Cardiac fibroblast (primary cell): ENCODE measurements at places on chromosomes 16 and 17.

- DNase-seq = no peak
These were observed 22.5 kb upstream of the SLC7A5 start for GRCh38 chr16:87891764-87892163.

DNA sequence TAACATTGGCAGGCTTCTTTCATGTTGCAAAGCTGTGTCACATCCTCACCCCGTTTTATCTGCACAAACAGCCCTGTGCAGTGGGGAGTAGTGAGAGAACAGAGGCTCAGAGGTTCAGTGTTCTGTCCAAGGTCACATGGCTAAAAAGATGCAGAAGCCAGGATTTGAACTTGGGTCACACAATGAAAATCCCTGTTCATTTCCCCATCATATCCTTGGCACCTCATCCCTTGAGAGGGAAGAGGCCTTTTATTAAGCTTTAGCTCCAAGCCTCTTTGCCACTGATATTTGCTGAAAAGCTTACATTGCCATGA lies 106.6 kb downstream of the AMFR start:
- no peak for DNase-seq

DNA sequence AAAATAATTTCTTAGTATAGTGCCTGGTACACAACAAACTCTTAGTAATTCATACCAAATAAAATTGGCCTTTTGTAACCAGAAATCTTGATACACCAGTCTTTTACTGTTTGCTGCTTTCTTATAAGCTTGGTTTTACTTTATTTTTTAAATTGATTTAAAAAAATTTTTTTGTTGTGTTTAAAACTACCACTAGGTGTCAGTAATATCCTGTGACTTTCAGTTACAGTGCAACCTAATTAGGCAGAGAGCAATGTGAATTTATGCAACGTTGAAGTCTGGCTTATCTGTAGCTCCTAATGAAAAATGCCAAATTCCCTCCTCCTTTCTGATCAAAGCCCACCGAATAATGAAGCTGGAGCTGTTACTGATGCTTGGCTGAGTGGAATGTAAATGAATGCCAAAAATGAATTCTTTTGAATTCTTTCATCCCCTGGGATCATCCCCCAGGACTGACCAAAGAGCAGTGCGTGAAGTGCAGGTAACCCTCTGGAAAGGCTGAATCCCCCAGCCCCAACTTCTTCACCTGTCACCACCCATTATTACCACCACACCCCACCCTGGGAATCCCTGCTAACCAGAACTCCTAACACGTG lies 3.8 kb downstream of the ERCC4 start:
- peak; percentile 80 for DNase-seq

DNA sequence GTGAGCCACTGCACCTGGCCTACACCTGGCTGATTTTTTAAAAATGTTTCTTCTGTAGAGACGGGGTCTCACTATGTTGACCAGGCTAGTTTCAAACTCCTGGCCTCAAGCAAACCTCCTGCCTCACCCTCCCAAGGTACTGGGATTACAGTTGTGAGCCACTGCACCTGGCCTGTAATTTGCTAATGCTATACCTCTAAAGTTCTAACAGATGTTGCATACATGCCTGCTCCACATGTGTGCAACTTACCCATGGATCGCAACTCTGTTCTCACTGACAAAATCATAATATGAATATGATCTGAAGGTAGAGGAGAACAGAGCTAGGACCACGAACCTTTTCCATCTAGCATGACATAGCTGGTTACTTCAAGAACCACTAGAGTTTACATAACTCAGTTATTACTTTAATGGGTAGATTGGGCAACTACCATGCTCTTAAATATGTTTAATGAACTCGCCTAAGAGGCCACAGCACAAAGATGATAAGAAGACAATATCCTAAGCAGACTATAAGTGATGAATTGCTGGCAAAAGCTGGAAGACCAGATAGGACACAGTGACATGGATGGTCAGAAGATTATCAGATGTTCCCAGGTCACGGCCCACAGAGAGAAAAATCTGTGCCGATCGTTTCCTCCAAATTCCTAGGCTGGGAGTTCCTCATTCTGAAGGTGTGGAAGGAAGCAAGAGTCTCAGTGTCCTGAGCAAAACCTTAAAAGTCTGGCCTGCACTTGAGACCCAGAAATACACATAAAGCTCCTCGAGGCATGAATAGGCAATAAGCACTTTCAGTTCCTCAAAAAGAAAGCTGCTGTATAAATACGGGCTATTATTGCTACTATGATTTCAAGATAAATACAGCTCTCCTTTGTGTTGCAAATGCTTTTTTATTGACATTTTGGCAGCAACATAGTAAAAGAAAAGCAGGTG lies 53.6 kb upstream of the ICAM2 start:
- no peak for DNase-seq

- peak; percentile 43 for DNase-seq
These were observed 154.8 kb upstream of the FOXF1 start for GRCh38 chr16:86355531-86355930.

DNA sequence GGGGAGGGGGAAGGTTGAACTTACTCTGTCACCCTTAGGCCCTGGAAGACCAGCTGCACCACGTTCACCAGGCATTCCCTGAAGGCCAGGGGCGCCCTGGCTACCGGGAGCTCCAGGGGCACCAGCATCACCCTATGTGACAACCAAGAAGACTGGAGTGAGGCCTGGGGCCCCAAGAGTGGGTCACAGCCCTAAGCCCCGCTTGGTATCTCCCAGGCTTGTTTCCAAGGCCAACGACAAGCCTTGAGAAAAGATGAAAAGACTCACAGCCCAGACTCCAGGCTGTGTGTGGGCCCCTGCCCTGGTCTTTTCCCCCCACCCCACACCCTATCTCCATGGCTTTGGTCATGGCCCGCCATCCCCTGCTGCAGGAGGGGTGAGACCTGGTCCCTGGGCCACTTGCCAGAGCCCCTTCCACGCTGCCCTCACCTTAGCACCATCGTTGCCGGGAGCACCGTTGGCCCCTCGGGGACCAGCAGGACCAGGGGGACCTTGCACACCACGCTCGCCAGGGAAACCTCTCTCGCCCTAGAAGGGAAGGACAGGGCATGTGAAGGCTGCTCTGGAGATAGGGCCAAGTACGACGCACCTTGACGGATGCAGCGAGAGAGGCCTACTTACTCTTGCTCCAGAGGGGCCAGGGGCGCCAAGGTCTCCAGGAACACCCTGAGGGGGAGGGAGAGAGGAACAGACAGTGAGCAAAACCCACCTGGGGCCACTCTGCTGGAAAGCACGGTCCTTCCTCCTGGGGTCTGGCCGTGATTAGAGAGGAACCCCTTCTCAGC lies 9.9 kb downstream of the COL1A1 start:
- no peak for DNase-seq

- DNase-seq = no peak
These were observed 93.9 kb downstream of the SDR42E1 start for GRCh38 chr16:81917375-81917774.

- DNase-seq = peak; percentile 42
These were observed 825 bp downstream of the BLMH start for GRCh38 chr17:30290696-30291542.

- peak; percentile 76 for DNase-seq
These were observed 1324.9 kb upstream of the CDH8 start for GRCh38 chr16:63361032-63361624.

GRCh38 chr16:75113541-75114121 lies 2.9 kb downstream of the LDHD start:
- DNase-seq = no peak

DNA sequence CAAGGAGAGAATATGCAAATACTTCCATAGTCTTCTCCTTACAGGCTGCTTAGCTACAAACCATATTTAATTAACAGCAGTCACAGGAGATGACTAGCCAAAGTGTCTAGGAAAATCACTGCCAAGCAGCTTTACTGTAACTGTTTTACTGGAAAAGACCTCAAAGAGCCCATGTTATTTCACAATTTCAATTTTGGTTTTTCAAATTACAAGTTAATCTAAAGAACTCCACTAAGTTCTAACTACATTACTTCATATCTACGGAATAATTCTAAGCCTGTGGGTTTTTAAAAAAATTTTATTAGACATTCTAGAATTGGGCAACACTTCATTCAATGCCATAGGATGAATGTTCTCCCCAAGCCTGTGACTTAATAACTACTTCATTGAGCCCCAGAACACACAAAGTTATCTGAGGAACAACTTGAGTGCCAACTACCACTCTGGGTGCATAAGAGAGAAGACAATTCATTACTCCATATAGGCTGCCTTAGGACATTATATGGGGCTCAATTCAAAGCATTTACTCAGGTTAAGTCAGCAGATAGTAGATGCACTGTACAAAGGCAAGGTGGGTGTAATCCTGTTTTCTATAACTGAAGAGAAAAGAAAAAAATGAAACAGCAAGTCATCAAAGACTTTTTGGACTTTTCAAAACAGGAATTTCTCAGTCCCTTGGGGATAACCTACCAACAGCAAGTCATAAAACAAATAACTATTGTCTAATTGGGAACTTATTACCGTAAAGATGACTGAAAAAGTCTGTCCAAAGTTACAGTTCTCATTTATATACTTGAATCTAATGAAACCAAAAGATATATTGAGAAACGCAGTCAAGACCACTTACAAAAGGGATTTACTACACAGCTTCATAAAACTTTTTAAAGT lies 33.0 kb downstream of the STAT3 start:
- peak; percentile 76 for DNase-seq
